Panc1 (cell line): ENCODE measurements at places on chromosomes 11 and 22. TPM values are rescaled to one million over a fixed set of nuclear protein-coding genes. Genes with fewer than 3 reads are reported as not detected.

DNA sequence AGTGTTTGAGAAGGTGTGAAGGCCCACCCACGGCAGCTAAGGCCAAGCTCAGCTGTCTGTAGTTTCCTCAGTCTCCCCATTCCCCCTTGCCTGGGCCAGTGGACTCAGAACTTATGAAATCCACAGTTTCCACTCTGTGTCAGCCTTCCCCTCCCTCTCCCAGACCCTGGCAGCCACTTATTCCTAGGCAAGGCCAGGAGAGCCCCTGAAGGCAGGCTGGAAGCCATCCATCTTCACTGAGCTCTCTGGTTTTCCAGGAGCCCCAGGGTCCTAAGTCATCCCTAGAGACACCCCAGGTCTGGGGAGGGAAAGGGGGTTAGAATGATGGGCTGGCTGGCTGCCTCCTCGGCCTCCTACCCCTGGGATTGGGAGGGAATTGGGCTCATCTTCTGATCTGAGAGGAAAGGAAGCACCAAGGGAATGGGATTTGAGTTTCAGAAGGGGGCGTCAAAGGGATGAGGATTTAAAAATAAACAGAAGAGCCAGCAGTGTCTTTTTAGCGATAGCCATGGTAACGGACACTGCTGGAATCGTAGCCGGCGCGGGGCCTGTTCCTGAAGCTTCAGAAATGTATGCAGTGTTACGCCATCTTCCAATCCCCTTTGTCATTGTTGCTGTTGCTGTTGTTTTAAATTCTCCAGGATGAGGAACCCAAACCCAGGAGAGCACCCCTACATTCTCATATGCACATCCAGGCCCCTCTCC, 561.1 kb upstream of the CADM1 start:
- no peak for DNase-seq
- no peaks in the 10 kb centered on the region for H3K36me3 ChIP-seq
- H3K4me1 ChIP-seq = no peaks in the 10 kb centered on the region
- H3K27ac ChIP-seq = no peak overlapping the region

DNA sequence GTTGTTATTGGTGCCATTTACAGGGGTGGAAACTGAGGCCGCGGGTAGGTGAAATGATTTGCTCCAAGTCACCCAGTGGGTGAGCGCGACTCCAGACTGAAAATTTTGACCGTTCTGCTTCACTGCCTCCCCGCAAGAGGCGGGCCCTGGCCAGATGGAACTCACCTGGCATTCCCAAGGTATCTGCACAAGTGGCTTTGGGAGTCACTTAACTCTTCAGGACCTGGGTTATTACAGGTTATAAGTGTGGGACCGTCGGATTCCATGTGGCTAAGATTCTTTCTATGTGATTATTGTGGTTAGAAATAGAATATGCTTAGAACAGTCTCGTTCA, 598 bp downstream of the CABIN1 start:
- no peak for DNase-seq
- no peaks in the 10 kb centered on the region for H3K4me1 ChIP-seq
- H3K36me3 ChIP-seq = no peaks in the 10 kb centered on the region
- peak overlapping the region; percentile 86 for H3K4me3 ChIP-seq
- H3K27ac ChIP-seq = peak overlapping the region; percentile 71

DNA sequence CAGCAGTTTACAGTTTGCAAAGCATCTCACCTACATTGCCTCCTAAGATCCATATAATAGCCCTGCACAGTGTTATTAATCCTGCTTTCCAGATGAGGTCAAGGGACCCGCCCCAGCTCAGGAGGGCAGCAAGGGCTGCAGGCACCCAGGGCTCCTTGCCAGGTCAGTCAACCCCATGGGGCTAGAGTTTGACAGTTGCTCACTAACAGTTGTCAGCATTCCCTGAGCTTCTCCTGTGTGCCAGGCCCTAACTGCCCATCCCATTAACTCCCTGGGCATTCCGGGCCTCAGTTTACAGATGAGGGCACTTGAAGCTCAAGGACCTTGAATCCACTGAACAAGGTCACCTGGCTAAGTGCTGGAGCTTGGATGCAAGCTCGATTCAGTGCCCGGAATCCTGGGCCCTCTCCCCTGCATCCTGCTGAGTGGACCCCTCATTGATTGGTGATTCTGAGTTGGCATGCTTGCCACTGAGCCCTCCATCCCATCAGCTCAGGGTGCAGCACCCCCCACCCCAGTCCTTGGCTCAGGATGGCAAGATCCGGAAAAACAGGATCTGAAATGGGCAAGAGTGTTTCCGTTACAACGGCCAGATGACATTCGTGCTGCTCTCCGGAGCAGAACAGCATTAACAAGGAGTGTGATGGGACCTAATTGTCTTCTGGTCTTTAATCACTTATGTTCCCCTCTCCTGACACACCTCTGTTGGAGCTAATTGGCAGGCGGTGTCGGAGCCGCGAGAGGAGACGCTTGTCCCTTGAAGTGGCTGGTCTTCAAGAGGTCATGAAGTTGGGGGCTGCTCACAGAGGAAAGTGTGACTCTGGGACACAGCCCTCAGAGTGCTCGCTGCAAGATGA, 87.4 kb upstream of the SHISAL1 start:
- DNase-seq = no peak
- no peak overlapping the region for H3K4me3 ChIP-seq
- no peak overlapping the region for H3K27ac ChIP-seq
- no peaks in the 10 kb centered on the region for H3K36me3 ChIP-seq
- no peaks in the 10 kb centered on the region for H3K4me1 ChIP-seq

DNA sequence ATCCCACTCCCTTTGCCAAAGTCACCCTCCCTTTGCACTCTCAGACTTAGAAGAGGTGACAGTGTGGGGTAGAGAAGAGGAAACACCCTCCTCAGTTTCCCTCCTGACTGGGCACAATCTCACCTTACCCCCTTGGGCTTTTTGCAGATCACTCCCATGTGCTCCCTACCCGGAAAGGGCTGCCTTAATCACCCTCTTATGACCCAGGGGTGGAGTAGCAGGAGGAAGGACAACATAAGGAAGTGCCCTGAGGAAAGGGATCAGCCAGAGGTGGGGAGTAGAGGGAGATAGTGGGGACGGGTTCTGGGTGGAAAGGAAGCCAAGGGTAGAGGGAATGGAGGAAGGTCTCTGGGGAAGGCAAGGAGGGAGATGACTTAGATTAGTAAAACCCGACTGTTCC, 52.0 kb downstream of the NRXN2 start:
- DNase-seq = no peak
- no peaks in the 10 kb centered on the region for H3K36me3 ChIP-seq
- no peaks in the 10 kb centered on the region for H3K4me1 ChIP-seq

- H3K36me3 ChIP-seq = no peaks in the 10 kb centered on the region
- no peak overlapping the region for H3K4me3 ChIP-seq
- no peaks in the 10 kb centered on the region for H3K27me3 ChIP-seq
- no peak for DNase-seq
- no peak overlapping the region for H3K27ac ChIP-seq
Observed at GRCh38 chr11:47533690-47534151, 19.2 kb downstream of the CELF1 start.

The SSTR3 gene
- 0.08 TPM for total RNA-seq

The VPREB1 gene
- not detected for total RNA-seq

- peak overlapping the region; percentile 21 for H3K4me3 ChIP-seq
- H3K27me3 ChIP-seq = no peaks in the 10 kb centered on the region
- H3K36me3 ChIP-seq = no peaks in the 10 kb centered on the region
- H3K4me1 ChIP-seq = peaks cover 7% of the 10 kb centered on the region
Observed at GRCh38 chr11:77047007-77047927, 13.1 kb downstream of the B3GNT6 start.

The PATE4 gene
- total RNA-seq = not detected

DNA sequence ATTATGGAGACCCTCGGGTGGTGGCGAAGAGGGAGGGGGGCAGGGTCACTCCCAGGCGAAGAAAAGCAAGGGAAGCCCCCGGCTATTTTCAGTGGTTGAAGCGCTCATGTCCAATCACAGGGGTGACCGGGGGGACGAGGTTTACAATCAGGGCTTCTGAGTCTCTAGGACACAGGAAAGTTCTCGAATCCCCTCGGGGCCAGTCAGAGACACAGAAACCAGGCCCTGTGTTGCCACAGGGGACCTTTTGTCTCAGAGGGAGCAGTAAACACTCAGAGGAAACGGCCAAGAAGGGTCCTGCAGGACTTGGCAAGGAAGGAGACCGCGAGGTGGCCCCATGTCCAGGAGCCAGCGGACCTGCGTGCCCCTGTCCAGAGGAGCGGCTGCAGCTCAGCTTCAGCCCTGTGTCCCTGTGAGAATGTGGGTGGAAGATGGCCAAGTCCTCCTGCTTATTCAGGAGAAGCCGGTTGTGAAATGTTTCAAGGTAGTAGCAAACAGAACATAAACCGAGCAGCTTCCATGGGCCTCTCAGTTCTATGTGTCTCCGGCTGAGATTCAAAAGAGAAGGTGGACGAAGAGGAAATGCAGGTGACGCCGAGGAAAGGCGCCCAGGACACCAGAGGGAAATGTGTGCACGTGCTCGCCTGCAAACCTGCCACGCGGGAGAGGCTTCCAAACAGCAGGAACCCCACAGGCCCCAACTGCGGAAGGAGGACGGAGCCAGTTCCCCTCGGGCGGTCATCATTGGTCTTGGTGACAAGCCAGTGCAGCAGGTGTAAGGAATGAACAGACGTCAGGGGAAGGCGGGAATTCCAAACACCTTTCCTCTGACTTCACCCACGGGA, 357.6 kb downstream of the BRD1 start:
- H3K4me3 ChIP-seq = no peak overlapping the region
- DNase-seq = no peak
- peaks cover 2% of the 10 kb centered on the region; the same call in 1 of the 2 replicates for H3K27me3 ChIP-seq
- no peaks in the 10 kb centered on the region for H3K36me3 ChIP-seq
- H3K4me1 ChIP-seq = no peaks in the 10 kb centered on the region
- H3K27ac ChIP-seq = no peak overlapping the region

The MOGAT2 gene
- 0.08 TPM for total RNA-seq
